ENCODE measurements at places on chromosomes 6 and 20. TPM values are rescaled to one million over a fixed set of nuclear protein-coding genes. Genes with fewer than 3 reads are reported as not detected.

GRCh38 chr20:53643031-53643832 is 49.6 kb upstream of the ZNF217 start:
- DNase-seq = peak; percentile 29
- no peaks in the 10 kb centered on the region for H3K27me3 ChIP-seq
- no peak overlapping the region for H3K27ac ChIP-seq
- 0 out of 2 replicates have a peak, but pooled peaks cover 8% of the 10 kb centered on the region for H3K4me1 ChIP-seq
- no peaks in the 10 kb centered on the region for H3K36me3 ChIP-seq

- no peak overlapping the region for H3K4me3 ChIP-seq
- DNase-seq = no peak
- H3K27ac ChIP-seq = no peak overlapping the region
- H3K36me3 ChIP-seq = no peaks in the 10 kb centered on the region
- H3K4me1 ChIP-seq = no peaks in the 10 kb centered on the region
These were observed 42.8 kb downstream of the ZBTB9 start for GRCh38 chr6:33497157-33497556.

DNA sequence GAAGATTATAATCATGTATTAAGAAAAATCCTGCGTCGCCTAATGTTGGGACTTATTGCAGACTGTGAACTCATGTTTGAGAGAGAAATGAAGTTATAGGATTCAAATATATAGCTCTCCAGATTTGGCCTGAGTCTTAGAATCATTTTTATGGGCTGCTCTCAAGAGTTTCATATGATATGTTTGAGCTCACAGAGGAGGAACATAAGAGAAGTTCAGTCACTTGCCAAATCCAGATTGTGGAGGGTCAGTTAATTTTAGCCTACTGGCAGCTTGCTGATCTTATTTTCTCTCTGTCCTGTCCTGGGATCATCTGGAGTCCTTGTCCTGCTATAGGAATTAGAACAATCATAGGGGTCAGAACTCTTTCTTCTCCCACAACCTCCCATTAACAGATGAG is 186.1 kb upstream of the SUPT3H start:
- no peak overlapping the region for H3K4me3 ChIP-seq
- 0 out of 2 replicates have a peak, but pooled peaks cover under 1% of the 10 kb centered on the region for H3K36me3 ChIP-seq
- no peak for DNase-seq
- H3K27ac ChIP-seq = no peak overlapping the region
- no peaks in the 10 kb centered on the region for H3K27me3 ChIP-seq

DNA sequence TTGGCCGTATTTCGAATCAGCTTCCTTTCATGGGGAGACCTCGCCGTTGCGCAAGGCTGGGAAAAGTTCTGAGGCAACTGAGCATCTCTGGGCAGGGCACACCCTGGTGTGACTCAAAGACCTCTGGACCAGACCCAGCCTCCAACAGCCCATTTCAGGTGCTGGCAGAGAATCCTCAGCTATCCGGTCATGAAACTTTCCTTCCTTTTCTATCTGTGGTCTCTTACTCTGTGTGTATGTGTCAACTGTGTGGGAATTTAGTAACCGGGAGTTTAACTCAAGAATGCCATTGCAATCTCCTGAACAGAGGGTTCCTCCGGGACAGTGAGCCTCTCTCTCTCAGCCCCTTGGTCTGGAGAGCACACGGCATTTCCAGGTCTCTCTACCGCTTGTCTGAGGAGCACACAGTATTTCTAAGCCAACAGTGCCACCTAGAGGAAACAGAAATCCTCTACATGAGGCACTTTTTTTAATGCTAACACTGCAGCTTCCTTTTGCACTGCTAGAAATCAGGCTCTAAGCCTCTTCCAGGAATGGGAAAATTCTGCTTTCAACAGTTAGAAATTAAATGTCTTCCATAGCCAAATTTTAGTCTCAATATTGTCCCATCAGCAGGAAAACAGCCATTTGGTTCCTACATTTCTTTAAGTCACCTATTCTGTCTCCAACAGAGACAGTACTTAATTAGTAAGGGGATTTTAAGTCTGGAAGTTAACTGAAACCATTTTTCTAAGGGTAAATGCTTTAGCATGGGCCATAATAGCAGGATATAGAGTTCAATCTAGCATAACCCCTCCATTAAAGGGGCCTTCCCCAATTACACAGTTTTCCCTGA is 32.7 kb downstream of the PLN start:
- no peak overlapping the region for H3K27ac ChIP-seq
- no peaks in the 10 kb centered on the region for H3K4me1 ChIP-seq
- no peaks in the 10 kb centered on the region for H3K27me3 ChIP-seq
- no peaks in the 10 kb centered on the region for H3K36me3 ChIP-seq
- H3K4me3 ChIP-seq = no peak overlapping the region
- DNase-seq = peak; percentile 47

DNA sequence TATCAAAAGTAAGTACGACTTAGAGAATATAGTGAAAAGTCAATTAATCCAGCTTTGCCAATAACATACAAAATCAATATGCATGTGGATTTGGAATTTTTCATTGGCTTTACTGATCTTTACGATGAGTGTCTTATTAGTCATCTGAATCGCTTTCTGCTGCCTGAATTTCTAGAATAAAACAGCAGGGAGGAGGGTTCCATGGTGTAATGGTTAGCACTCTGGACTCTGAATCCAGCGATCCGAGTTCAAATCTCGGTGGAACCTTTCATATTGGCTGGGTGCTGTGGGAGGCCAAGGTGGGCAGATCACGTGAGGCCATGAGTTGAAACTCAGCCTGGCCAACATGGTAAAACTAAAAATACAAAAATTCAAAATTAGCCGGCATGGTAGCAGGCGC is 448.8 kb downstream of the RNF144B start:
- DNase-seq = no peak
- no peak overlapping the region for H3K4me3 ChIP-seq
- H3K27ac ChIP-seq = no peak overlapping the region
- no peaks in the 10 kb centered on the region for H3K36me3 ChIP-seq
- no peaks in the 10 kb centered on the region for H3K4me1 ChIP-seq
- H3K27me3 ChIP-seq = no peaks in the 10 kb centered on the region

DNA sequence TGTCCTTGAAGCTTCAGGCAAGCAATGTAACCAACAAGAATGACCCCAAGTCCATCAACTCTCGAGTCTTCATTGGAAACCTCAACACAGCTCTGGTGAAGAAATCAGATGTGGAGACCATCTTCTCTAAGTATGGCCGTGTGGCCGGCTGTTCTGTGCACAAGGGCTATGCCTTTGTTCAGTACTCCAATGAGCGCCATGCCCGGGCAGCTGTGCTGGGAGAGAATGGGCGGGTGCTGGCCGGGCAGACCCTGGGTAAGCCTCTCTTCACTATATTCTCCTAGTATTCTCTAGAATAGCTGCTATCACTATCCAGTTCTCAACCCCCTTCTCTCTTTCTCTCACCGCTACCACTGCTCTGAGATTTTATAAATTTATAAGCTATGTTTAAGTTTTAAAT is 40.0 kb downstream of the EIF2S2 start:
- no peak overlapping the region for H3K4me3 ChIP-seq
- peaks cover 21% of the 10 kb centered on the region for H3K36me3 ChIP-seq
- H3K4me1 ChIP-seq = peaks cover 18% of the 10 kb centered on the region
- no peak overlapping the region for H3K27ac ChIP-seq

- no peaks in the 10 kb centered on the region for H3K36me3 ChIP-seq
- H3K4me1 ChIP-seq = no peaks in the 10 kb centered on the region
- H3K4me3 ChIP-seq = no peak overlapping the region
These were observed 92.2 kb upstream of the CNKSR3 start for GRCh38 chr6:154602708-154603107.

GRCh38 chr6:119147101-119148053 is 68.9 kb upstream of the FAM184A start:
- H3K4me1 ChIP-seq = peaks cover 11% of the 10 kb centered on the region
- DNase-seq = peak; percentile 65
- H3K36me3 ChIP-seq = no peaks in the 10 kb centered on the region
- no peaks in the 10 kb centered on the region for H3K27me3 ChIP-seq

GRCh38 chr6:146876271-146877151 is 277.7 kb downstream of the ADGB start:
- H3K36me3 ChIP-seq = 0 out of 2 replicates have a peak, but pooled peaks cover 3% of the 10 kb centered on the region
- no peak overlapping the region for H3K27ac ChIP-seq
- H3K4me3 ChIP-seq = no peak overlapping the region
- H3K27me3 ChIP-seq = no peaks in the 10 kb centered on the region

The C20orf144 gene
- 0.42 TPM for total RNA-seq

The POU3F2 gene
- total RNA-seq = 0.25 TPM

The CLIC5 gene
- 0.06 TPM for total RNA-seq

The OOEP gene
- not detected for total RNA-seq

The KCNG1 gene
- total RNA-seq = 9.3 TPM

The NUP153 gene
- 67.6 TPM for total RNA-seq

The SLC16A10 gene
- 31.2 TPM for total RNA-seq

The FHL5 gene
- not detected for total RNA-seq

Measured in SJCRH30 (cell line).